Mesothelial cell of epicardium (in vitro differentiated cells): ENCODE measurements at places on chromosomes 4 and X. TPM values are rescaled to one million over a fixed set of nuclear protein-coding genes. Genes with fewer than 3 reads are reported as not detected.

DNA sequence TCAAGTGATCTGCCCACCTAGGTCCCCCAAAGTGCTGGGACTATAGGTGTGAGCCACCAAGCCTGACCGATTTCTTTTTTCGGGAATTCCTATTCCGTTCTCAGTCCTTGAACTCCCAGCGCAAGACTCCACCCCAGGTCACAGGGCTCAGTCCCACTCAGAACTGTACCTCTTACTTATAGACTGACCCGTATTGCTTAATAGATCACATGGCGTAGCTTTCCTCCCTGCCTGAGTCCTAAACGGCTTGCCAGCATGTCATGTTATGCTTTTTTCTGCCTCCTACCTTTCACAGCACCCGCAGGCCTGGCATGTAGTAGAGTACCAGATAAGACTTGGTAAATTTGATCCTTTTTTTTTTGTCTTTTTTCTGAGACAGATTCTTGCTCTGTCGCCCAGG is 22.4 kb downstream of the SAT1 start:
- no peak for DNase-seq

DNA sequence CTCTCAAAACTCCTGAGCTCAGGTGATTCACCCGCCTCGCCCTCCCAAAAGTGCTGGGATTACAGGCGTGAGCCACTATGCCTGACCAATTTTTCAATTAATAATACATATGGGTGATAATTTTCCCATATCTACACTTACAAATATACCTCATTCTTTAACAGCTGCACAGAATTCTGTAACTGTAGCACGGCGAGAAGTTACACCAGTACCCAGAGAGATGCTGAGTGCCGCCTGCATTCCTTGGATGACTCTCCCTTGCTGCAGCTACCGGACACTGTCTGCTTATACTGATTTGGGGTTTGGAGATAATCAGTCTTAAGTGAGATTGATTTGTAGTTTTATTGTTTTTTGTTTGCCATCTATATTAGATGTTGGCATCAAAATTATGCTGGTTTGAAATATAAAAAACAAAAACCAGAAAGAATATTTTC is 5.8 kb downstream of the TIFA start:
- DNase-seq, result no peak

- no peak for DNase-seq
Measured at GRCh38 chr4:31427691-31428090, 707.5 kb downstream of the PCDH7 start.

DNA sequence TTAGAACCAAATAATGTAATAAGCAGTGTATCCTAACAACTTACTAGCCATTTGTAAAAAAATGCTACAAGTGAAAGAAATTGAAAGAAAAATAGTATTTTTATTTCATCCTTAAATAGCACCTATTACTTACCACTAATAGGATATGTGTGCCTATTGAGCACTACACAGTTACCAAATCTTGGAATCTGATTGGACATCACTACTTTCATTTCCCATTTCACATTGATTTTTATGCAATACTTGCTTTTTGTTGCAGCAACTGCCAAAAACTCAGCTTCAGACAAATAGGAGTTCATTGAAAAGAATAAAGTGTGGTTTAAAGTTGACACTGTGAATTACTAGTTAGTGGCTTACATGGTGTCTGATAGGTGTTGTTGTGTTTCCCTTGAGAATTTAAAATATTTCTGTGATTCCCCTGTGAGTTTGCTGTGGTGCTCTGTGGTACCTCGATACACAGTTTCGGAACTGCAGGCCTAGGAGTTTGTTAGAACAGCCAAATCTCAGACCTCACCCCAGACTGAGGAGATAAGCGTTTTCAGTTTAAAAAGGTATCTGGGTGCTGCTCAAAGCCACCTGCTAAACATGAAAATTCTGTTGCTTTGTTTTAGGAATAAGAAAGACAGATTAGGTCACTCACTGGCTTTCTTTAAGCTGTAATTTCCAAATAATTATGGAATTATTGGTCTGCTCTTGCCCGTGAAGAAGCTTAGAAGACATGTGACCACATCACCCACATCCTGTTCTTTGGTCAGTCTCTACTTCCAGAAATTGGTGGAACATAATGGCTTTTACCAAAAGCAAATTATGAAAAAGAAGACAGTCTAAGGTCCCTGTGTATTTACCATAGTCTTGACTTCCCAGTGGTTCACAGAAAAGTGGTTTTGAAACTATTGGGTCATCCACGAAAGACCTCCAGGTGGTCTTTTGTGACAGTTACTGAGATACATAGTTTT is 97.8 kb downstream of the SYTL5 start:
- no peak for DNase-seq

DNA sequence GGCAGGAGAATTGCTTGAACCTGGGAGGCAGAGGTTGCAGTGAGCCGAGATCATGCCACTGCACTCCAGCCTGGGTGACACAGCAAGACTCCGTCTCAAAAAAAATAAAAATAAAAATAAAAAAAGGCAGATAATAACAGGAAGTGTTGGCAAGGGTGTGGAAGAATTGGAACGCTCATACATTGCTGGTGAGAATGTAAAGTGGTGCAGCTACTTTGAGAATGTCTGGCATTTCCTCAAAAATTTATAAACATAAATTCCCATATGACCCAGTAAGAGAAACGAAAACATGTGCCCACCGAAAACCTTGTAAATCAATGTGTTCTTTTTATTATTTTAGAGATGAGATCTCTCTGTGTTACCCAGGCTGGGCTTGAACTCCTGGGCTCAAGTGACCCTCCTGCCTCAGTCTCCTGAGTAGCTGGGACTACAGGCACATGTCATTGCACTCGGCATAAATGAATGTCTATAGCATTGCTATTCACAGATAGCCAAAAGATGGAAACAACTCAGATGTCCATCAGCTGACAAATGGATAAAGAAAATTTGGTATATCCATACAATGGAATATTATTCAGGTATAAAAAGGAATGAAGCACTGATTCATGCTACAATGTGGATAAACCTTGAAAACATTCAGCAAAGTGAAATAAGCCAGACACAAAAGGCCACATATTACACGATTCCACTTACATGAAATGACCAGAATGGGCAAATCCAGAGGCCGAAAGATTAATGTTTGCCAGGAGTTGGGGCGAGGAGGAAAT is 63.7 kb upstream of the PLAC1 start:
- no peak for DNase-seq

DNA sequence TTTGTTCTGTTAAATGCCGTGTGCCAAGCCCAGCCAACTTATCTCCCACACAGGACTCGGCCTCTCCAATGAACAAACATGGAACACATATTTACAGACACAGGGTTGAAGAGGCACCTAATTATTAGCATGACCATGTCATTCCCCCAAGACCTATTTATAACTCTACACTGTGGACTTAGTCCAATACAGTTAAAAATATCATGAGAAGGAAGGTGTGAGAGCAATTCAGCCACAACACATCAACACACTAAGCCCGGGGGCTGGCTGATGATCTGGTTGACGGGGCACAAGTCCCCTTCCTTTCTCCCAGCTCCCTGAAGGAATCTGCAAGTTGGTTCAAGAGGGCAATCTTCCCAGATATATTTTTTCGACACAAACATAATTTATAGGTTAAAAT is 28.1 kb downstream of the MANBA start:
- no peak for DNase-seq

GRCh38 chrX:45824471-45824870 is 623.8 kb upstream of the DIPK2B start:
- no peak for DNase-seq

DNA sequence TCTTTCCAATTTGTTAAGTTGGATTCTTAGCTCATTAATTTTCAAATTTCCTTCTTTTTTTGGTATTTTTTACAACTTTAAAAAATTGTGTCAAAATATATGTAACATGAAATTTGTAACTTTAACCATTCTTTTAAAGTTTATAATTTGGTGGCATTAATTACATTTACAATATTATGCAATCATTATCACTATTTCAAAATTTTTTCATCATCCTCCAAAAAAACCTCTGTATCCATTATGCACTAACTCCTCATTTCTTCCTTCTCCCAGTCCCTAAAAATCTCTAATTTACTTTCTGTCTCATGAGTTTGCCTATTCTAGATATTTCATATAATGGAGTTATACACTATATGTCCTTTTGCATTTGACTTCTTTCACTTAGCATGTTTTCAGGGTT is 4.7 kb upstream of the FAM47E start:
- no peak for DNase-seq

DNA sequence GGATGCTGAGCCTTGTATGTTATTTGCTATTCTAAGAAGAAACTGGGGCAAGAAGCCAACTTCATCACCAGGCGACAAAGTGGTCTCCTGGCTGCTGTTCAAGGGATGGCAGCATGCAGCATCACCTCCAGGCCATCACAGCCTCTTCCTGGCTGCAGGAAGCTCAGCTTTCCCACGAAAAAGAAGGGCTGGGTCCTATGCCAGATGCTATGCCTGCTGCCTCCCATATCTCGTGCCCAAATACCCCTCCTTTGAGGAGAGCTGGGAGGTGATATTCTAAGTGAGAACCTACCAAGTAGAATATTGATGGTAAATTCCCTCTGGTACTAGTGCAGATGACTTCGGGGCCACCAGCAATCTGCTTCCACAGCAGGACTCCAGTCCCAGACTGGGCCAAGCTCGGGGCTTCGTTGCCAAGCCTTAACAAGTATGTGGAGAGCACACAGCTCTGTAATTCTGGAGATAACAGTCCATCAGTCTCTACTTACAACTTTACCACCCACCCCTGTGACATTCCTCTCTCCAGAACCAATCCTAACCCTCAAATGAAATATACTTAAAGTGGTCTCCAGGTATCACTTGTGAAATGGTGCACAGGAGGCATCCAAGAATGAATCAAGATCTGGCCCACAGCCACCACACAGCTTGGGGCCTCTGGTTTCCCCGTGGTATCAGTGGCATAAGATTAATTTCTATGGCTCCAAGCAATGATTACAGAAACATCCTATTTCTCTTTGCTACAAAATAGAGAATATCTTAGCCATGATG is 149.3 kb downstream of the PALLD start:
- no peak for DNase-seq

DNA sequence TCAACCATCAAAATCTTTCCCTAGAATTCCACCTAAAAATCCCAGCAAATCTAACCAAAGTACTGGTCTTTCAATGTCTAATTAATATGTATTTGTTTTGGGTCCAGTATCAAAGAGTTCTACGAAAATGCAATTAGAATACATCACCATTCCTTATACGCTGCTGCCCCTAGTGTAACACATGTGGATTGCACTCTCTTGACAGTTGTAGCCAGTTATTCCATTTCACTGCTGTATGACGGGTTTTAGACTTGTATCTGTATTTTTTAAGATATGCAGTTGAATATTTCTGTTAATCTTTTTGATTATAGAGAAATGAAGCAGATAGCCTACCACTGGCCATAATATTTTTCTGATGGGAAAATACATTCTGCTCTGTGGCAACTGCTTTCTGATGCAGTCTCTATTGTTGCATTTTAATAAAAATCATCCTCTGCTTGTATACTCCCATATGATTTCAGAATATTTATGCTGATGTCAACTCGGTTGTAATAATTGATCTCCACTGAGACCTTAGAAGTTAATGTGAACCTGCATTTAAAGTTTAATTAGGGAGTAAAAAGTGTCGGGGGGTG is 17.1 kb upstream of the PAGE2B start:
- no peak for DNase-seq

GRCh38 chr4:164683040-164683439 is 70.9 kb upstream of the SMIM31 start:
- no peak for DNase-seq

DNA sequence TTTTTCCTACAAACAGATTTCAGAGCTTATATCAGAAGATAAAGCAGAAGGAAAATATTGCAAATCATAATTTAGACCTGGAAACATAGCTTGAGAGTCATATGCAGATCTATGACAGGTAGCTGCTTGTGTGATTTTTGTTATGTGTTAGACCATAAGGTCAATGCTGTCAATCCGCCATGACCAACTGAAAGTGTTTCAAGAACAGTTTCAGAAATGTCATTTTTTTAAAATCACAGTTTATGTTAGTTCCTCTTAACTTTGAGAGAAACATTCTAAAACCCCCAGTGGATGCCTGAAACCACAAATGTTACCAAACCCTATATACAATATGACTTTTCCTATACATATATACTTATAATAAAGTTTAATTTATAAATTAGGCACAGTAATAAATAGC is 391.3 kb upstream of the FAM241A start:
- no peak for DNase-seq

- DNase-seq, result no peak
Measured at GRCh38 chr4:128517096-128517738, 229.6 kb upstream of the PGRMC2 start.

DNA sequence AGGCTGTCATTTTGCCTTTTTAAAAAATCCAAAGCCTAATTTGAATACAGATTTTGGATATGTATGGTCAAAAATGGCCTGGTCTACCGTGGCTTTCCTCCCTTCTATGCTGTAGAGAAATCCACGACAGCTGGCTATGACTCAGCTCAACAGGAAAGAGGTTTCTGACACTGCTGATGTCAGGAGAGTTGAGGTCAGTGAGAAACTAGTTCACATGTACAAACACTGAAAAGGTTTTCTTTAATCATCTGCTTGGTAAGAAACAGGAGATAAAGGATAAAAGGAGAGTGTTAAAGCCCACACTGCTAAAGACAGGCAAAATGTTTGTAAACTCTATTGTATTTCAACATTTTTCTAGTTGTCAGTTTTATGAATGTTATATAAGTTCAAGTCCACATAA is 113.9 kb downstream of the NYX start:
- DNase-seq, result no peak

DNA sequence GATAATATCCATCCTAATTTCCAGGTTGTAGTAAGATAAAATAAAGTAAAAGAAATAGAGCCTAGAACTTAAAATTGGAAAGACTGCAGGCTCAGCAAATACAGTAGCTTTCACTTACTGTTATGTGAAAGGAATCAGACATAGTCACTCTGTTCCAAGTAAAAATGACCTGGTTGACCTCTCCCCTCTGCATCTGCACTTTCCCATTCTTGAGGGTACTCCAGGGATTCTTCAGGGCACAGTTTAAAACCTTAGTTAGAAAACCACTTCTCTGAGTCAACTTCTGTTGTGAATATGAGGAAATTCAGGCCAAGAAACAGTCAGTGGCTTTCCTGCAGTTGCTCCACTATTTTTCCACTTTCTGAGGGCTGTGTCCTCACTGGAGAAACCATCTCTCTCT is 42.9 kb downstream of the FRAS1 start:
- DNase-seq, result no peak

DKK2 gene
- total RNA-seq, result 23.5 to 26.3 TPM (median 25.3 TPM) in 3 replicates

PHEX gene
- total RNA-seq, result 0.70 to 1.2 TPM (median 0.96 TPM) in 3 replicates

DDIT4L gene
- 4.8 to 6.9 TPM (median 6.0 TPM) in 3 replicates for total RNA-seq
